ENCODE measurements at places on chromosomes 4 and X.

- no peak for DNase-seq
These were observed at the start of gene OPHN1 for GRCh38 chrX:68433155-68433980. OPHN1 (minus strand) TSS chrX:68433495; CDS start chrX:68433020, 475 bp downstream.

DNA sequence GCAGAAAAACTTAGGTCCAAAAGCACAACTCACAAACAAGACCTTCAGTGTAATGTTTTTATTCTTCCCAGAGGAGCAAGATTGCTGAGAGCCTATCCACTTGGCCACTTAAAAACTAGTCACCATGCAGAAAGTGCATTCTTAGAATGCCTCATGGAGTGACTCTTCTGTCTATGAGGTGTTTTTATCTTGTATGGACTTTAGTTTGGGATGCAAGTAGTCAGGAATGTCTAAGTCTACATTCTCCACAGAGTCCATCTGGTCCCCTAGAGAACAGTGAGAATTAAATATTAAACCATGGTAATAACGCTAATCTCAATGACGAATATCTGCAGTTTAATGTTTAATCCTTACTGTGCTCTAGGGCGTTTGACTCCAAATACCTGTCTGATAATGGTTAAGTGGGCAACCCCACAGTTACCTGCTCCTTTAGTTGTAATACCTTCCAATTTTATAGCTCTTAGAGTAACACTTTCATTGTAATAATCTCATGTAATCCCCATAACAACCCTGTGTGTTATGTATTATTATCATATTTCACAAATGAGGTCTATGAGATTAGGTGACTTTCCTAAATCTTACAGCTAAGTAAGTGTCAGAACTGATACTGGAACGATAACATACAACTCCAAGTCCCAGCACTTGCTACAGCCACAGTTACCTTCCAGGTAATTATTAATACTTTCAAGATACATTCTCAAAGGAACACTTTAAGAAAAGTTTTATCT is 235.6 kb upstream of the JADE1 start:
- no peak for DNase-seq

- DNase-seq, result no peak
These were observed 224.2 kb downstream of the PTTG2 start for GRCh38 chr4:38184404-38184803.

DNA sequence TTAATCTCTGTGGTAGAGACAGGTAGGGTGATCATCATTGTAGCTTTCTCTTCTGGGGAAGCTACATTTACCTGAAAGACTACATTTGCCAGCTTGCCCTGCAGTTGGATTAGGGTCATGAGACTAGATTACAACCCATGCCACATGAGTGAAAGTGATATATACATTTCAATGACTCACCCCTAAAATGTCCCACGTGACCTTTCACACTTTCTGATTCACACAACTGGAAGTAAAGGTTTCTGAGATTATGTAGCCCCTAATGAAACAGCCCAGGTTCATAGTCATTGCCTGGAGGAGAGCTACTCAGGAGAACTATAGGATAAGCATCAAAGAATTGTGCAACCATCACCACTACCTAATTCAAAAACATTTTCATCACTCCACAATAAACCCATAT is 17.8 kb downstream of the PDCL2 start:
- DNase-seq, result no peak

DNA sequence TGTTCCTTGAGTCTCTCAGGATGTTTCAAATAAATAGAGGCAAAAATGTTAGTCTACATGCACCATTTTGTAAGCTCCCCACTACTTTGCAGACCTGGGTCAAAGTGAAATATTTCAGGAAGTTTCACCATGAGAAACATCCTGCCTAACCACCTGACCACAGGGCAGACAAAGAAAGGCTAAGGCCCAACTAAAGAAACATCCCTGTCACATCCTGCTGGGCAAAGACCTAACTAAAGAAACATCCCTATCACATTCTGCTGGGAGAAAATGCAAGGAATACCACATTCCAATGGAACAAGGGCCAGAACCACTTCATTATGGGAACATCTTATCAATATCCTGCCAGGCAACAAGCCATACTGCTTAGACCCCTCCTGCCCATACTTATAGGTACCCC is 1303.4 kb downstream of the TECRL start:
- DNase-seq, result no peak

DNA sequence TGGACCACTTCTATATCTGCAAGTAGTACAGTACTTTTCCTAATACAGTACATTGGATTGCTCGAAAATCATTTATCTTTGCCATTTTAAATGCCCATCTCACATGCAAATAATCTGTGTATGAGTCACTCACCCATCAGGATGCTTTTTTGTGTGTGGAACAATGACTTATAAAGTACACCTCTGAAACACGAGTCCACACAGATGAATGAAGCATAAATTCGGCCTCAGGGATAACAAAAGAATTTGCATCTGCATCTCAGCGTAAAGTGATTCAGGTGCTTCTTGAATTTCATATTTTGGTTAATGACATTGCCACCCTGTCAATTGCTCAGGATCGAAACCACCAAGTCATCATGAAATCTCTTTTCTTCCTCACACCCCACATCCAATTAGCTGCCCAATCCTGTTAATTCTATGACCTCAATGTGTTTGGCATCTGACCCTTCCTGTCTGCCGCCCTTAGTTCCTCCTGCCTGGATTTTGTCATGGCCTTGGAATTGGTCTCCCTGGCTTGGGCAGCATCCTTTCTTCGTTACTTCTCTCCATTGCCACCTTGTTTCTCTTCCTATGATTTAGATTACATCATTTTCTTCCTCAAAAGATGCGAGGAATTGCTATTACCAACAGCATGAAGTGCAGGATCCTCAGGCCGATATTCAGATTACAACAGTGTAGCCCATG is 161.6 kb upstream of the MID1 start:
- no peak for DNase-seq

Data from stimulated activated CD4-positive, alpha-beta T cell treated with anti-CD3 and anti-CD28 coated beads, Interleukin-1b, Interleukin-23, amount 100 ng/mL, for 1 hour (primary cell).